ENCODE measurements at places on chromosomes 7 and 10.
A peak's percentile ranks its signal among the peaks of the same experiment; 100 is the strongest.

- no peak for DNase-seq
These were observed 5.3 kb upstream of the PILRA start for GRCh38 chr7:100367676-100368613.

DNA sequence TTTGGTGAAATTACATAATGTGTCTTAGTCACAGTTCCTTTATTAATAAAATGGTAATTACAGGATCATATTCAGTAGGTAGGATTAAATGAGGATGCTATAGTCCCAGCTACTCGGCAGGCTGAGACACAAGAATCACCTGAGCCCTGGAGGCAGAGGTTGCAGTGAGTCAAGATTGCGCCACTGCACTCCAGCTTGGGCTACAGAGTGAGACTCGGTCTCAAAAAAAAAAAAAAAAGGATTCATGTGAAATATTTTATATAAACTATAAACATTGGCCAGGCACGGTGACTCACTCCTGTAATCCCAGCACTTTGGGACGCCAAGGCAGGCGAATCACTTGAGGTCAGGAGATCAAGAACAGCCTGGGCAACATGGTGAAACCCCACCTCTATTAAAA, 197.9 kb downstream of the IMMP2L start:
- no peak for DNase-seq

DNA sequence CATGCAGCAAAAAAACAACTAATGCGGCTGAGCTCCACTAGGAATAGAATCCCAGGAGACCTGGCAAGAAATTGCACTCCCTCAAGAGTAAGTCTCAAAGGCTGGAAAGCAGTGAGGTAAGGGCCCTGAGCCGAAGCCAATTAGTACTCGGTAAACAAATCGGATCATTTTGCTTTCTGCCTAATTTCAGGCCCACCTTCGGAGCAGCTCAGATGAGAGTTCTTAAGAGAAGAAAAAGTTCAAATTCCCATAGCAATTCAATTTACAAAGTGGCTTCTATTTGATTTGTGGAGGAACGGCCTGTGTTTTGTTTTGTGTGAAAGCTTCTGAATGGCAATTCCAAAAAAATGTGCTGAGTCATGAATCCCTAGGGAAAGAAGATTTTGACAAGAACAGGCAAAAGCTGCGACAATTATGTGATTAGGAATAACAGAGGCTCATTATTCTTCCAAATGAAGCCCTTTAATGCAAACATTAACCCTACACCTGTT, 60.9 kb downstream of the SLC16A9 start:
- DNase-seq, result peak; percentile 76

DNA sequence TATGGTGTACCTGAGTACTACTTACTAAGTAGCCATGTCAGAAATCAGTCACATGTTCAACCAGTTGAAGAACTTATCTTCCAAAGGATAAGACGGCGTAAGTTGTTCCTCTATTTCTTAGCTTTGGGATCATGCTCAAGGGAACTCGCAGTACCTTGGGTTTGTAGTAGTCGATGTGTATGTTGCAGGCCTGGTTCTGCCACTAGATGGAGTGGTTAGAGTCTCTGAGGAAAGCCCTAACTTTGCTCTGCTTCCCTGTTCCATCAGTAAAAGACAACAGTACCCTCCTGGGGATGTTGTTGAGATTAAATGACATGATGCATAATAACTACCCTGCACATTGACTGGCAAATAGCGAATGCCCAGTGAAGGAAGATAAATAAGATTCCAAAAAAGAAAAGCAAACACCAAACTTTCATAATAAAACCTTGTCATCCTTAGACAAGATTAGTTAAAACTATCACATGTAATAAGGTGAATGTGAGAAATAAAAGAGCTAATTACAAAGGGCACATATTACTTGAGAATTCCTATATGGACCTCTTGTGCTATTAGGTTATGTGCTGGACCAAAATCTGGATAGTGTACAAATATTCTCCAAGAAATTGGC, 165.9 kb downstream of the ABCA13 start:
- no peak for DNase-seq

DNA sequence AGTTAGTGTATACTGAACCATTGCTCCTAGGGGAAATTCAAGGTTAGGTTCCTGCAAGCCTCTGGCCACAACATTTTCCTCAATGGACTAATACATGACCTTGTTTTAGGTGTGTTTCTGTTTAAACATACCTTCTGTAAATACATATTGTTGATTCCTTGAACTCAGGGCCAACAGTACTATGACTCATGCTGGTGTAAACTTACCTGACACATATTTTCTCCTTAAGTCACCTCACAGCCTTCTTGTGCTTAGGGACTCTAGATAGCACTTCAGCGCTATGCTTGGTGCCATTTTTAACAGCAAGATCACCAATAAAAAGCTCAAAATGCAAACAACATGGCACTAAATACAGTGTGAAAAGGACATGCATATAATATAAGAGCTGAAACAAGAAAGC, 176.4 kb downstream of the TAX1BP1 start:
- DNase-seq, result no peak

- no peak for DNase-seq
These were observed 89.8 kb downstream of the ARL4A start for GRCh38 chr7:12777257-12777656.

GRCh38 chr7:157483515-157483914, 146.7 kb downstream of the DNAJB6 start:
- no peak for DNase-seq

DNA sequence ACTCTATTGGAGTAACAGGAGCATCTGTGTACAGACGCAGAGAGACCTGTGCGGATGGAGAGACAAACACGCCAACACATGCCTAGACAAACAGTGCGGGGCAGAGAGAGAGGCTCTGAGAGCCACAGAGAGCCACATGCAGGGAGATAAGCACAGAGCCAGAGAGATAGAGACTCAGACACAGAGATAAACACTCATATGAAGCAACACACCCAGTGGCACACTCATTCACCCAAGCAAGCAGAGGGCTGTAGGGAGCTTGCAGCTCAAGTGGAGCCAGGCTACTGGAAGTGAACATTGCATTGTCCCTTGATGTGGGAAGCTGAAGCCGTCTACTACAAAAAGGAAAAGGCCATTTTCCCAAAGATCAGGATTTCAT, 46.6 kb upstream of the PODXL start:
- peak; percentile 70 for DNase-seq

- no peak for DNase-seq
These were observed 29.4 kb downstream of the CCDC3 start for GRCh38 chr10:12972146-12972545.

DNA sequence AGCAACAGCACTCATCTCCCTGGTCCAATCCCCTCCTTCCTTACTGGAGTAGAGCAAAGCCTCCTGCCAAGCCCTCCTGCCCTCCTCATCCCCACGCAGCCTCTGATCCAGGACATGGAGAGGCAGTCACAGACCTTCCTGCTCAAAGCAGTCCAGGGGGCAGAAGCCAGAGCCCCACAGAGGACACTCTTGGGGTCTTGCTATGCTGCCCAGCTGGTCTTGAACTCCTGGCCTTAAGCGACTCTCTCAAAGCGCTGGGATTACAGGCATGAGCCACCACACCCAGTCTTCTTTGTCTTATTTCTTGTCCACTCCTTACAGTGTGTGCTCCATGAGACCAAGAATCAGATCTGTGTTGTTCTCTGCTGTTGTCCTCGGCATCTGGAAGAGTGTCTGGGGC, 26.6 kb upstream of the MNX1 start:
- no peak for DNase-seq

DNA sequence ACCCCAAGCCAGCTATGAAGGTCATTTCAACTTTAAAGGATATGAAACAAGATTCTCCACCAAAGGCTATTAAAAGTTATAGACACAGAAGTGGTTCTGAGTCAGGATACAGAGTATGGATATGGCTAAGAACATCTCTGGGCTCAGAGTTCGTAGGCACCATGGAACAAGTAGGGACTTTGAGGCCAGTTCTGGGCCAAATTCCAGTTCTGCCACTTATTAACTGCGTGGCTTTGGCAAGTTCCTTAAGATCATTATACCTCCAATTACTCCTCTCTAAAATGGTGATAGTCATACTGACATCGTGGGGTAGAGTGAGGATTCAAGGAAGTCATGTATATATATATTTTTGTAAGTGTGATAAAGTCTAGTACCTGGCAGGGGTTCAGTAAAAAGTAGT, 105.8 kb upstream of the NFE2L3 start:
- no peak for DNase-seq

- DNase-seq, result no peak
These were observed 1.2 kb downstream of the JAZF1 start for GRCh38 chr7:28179120-28180030.

DNA sequence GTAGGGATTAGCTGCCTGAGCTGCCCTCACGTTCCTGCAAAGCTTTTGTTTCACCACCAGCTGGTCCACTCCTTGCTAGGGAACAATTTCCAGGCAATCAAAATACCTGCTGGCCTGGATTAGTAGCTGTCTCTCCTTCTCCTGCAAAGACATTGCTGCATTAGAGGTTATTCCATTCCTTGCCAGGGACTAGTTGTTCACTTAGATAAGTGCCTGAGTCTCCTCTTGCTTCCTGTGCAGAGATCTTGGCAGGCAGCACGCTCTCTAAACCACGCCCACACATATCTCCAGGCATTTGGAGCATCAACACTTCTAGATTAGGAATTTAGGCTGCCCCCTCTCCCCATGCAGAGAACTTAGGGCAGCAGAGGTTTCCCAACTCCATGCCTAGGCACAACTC, 150.4 kb upstream of the SMIM30 start:
- DNase-seq, result no peak

DNA sequence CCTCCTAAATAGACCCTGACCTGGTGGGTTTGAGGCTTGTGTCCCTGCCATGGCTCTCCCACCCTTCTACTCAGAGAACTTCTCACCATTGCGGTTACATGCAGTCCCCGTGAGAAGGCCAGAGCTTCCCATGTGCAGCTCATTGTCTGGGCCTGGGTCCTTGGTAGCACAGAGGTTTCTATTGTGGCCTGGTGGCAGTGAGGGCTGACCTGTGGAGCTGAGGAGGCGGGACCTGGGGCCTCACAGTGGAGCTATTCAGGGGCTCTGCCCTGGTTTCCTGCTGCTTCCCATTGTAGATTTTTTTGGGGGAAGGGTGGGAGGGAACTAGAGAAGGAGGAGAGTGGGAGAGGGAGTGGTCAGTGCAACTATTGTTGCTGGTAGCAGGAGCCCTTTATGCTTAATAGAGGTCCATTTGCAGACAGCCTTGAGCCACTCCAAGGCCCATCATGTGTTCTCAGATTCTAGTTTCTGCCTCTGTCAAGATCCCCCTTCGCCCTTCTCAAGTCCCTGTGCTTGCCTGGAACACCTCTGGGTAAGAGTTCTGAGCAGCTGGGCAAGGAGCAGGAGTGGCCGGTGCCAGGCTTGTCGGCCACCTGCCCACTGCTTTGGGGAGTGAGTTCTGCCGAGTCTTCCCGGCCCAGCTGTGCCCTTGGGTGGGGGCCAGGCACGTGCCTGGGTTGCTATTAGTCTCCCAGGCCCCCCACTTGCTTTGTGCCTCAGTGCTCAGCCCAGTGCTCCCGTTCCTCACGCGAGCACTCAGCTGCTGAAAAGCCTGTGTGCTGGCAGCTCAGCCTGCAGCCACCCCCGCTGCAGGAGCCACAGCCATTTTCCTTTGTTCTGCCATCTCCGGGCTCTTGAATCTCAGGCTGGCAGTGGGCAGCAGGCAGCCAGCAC, 10.7 kb downstream of the TSPAN14 start:
- DNase-seq, result peak; percentile 71

- no peak for DNase-seq
These were observed 239.1 kb downstream of the SKAP2 start for GRCh38 chr7:26625286-26625685.

All from DMS79 (cell line).